ENCODE measurements at places on chromosomes 3 and 15.

DNA sequence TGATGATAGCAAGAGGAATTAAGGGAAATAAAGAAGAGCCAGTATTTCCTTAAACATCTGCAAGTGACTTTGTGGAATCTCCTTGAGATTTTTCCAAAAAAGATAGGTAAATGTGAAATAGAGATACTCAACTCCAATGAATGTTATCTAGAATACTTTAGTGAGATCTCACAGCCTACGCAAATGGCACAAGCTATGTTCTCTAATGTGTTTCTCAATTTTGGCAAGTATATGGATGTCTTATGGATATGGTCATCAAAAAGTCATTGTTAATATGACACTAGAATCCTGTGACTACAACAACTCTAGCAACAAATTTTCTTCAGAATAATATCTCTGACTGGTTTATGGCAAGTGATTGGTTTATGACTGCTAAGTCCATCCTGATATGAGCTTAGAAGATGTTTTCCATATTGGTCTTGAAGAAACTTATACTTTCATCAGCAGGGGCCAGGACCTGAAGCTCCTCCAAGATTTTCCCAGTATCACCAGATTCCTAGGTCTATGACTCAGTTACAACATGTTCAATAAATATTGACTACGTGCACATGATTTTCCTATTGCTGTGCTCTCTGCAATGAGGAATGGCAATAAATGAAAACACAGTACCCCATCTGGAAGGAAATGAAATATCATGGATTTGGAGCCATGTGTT is 170.9 kb upstream of the THBS1 start:
- DNase-seq, result no peak

DNA sequence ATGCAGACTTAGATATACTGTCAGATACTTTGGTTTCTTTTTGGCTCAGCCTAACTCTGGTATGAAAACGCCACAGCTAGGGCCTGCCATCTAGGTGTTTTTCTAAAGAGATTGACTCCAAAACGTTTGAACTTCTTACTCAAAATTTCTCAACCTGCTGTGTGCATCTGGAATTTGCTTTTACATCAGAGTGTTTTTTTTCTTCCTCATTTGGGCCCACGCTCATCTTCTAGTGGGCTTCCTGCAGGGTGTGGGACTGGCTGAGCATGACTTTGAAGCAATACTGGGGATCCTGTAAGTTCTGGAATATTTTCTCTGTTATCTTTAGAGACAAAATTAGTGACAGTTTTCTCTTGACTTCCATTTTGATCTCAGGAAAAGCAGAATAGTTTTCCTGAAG is 117.8 kb downstream of the NR1D2 start:
- DNase-seq, result no peak

DNA sequence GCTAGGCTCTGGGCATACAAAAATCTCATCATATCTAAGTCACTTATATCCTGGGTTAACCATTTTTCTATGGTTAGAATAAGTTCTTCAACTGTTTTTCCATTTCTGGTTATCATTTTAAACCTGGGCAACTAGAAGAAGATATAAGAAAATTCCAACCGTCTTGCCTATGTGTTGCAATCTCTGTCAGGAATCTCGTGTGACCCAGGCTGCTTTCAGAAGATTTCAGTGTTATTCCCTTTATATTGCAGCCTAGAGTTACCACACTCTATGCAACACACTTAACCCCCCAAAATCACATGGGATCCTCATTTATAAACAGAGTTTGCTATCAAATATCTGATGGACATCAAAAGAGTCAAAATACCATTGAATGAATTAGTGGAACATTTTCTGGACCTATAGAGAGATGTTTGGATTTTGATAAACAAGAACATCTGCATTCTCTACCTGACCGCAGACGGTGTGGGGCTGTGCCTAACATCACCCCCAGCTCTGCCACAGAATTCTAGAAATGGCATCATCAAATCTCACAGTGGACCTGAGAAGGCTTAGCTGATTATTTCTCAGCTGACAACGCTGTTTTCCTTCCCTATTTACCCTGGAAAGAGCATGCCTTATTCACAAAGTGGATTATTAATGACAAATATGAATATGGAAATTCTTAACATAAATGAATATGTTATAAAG is 515.7 kb downstream of the NTRK3 start:
- no peak for DNase-seq

DNA sequence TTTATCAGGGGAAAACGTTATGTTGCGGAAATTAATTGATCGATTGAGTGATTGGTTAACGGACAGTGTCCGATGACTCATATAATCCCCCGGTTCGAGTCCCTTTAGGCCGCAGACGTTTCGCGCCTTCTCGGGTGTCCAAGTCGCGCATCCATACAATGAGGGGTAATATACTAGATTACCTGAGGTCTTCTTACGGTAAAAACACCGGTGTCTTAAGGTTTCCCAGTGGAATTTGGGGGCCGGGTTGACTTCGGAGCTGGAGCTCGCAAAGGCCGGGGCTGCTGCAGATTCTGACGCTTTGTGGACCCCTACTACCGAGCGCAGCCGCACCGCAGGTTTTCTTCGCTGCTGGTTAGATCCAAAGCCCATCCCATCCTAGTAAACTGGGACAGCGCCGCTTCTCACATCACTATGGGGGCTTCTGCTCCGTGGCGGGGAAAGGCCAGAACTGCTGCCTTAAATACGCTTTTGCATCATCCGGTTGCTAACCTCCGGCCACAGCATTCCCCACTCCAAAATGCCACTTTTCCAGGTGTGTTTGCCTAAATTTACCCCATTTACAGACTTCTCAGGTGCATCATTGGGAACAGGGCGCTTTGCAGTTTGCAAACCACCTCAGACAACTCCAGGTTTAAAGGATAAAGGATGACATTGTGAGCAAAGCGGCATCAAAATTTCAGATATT is 858 bp upstream of the SACM1L start:
- DNase-seq, result peak; percentile 42

- DNase-seq, result no peak
These were observed 24.1 kb downstream of the MAGI1 start for GRCh38 chr3:66014651-66015050.

DNA sequence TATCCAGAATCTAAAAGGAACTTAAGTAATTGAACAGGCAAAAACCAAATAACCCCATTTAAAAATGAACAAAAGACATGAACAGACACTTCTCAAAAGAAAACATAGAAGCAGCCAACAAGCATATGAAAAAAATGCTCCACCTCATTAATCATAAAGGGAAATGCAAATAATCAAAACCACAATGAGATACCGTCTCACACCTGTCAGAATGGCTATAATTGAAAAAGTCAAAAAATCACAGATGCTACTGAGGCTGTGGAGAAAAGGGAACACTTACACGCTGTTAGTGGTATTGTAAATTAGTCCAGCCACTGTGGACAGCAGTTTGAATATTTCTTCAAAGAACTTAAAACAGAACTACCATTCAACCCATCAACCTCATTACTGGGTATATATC is 220.7 kb downstream of the MEX3B start:
- DNase-seq, result no peak

DNA sequence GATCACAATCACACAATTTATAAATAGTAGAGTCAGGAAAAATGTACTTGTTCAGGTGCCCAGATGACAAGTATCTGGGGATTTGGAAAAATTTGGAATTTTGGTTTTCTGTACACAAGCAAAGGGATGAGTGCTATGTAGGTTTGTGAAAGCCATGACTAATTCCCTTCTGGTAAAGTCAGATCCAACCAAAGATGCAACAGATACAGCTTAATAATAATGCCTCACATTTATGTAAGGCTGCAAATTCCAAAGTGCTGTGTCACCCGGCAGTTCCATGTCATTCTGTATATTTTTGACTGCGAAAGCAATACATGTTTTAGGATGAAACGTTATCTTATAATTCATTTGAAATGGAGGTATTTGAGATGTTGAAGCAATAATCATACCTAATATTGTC is 102.7 kb upstream of the AGBL1 start:
- no peak for DNase-seq

GRCh38 chr3:50587373-50587772 is 18.1 kb downstream of the HEMK1 start:
- DNase-seq, result no peak

GRCh38 chr3:66101901-66102300 is 63.2 kb upstream of the MAGI1 start:
- no peak for DNase-seq

GRCh38 chr15:77656294-77656693 is 23.6 kb upstream of the LINGO1 start:
- no peak for DNase-seq

DNA sequence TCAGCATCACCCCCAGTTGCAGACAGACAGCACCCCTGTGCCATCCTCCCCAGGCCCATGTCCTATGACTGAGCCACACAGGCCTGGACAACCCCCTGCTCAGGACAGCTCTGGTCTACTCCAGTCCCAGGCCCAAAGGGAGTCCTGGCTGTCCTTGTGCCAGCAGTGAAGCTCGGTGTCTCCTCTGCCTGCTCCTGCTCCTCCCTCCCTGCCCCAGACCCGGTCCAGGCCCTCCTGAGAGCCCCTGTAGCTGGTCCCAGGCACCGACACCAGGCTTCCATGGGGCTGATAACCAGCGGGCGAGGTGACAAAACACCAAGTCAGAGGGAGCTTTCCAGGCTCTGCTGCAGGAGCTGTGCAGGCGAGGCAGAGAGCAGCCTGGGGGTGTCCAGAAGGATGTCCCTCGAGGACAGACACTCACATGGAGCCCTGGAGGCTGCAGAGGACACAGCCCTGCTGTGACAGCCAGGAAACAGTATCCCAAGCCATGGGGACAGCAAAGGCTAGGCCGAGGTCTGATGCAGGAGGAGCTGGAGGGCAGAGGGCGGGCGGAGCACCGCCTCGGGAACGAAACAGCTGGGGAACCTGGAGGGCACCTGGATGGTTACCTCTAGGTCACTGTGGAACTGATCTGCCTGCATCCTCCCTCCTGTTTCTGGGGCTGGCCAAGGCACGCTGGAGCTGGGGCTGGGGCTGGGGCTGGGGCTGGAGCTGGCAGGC is 103.8 kb upstream of the PRR20G start:
- DNase-seq, result no peak

DNA sequence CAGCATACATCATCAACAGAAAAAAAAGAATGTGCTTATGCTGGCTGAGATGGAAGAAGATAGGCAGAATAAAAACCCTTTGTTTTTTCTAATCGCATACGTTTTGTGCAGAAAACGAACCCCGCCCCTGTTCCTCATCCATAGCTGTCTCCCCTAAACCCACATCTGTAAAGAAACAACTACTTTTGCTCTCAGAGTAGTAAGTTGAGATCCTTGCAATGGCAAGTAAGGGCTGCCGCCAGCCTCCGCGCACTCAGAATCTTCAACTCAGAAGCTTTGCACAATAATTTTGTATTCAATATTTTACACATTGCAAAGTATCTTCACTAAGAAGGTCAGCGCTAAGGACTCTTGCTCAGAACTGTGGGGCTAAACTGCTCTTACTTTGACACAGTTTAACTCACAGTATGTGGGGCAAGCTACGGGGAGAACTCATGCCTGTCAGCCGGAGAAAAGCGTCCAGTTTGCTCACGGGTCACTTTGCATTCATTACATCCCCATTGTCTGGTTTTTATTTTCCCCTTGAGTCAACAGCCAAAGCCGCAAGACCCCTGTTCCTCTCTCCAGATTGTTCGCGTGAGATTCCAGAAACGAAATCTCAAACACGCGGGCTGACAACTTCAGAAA is 1.0 kb downstream of the LYSMD4 start:
- no peak for DNase-seq

DNA sequence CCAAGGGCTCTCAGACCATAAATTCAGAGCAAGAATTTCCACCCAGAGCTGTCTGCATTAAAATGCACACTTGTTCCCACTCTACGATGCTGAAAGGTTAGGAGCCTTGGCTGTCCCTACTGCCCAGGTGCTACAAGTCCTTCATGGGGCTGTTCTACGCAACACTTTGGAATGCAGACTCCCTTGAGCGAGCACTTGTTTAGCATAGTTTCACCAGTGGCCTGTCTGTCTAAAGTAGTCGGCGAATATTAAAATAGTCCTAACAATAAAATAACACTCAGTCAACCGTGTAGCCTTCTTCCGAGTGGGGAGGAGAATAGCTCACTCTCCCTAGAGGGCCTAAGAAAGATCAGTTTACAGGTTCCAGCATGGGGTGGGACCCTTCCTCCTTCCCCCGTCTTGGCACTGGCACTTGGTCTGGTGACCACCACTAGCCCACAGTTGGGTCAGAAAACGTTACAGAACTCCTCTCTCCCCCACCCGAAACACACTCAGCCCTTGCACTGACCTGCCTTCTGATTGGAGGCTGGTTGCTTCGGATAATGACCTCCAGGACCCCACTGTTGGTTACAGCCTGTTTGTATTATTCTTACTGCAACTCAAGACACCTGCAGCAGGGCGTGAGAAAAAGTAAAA is at the start of gene CLDN16:
TSS of gene CLDN16 (plus strand) at position 586 of the 636 bp plus-strand sequence. CDS start 167 bp downstream, outside the sequence.
- DNase-seq, result no peak

- DNase-seq, result peak; percentile 12
These were observed 72.7 kb downstream of the GREM1 start for GRCh38 chr15:32790352-32790999.

GRCh38 chr3:5143464-5143863 is 21.4 kb downstream of the ARL8B start:
- no peak for DNase-seq

DNA sequence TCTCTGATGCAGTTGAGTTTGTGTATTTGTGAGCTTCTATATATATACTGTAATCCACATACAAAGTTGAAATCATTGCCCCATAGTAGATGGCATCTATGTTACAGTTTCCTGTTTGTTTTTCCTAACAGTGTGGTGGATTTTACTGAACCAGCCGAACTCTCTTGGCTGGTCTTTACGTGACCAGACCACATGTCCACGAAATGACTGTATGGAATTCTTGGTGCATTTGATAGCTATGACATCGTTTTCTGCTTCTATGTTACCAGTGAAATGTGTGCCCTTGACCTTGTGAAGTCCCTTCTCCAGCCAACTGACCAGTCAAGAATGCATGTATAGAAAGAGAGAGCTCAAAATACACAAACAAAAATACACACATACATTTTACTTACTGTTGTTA is 1.8 kb downstream of the KCNMB2 start:
- no peak for DNase-seq

DNA sequence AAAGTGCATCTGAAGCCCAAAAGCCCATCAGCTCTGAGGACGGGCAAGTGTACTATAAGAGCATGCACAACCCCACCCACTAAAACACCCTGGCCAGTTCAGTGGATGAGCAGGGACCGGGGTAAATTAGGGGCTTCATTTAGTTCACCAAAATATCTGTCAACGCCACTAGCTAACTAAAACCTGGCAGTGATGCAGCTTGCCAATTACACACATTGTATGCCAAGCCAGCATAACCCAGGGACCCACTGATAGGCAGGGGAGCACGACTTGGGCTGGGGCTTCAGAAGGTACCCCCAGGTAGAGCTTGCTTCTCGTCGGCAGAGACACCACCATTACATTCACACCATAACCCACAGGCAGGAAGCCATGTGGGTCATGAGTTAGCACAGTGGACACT is 47.0 kb downstream of the PTPN23 start:
- DNase-seq, result no peak

GRCh38 chr15:95417761-95418160 is 912.7 kb upstream of the NR2F2 start:
- DNase-seq, result no peak
